Left ventricle myocardium inferior (tissue), 1 donor: ENCODE measurements at places on chromosomes 16 and 17. TPM values are rescaled to one million over a fixed set of nuclear protein-coding genes. Genes with fewer than 3 reads are reported as not detected.

GRCh38 chr17:35373984-35374765, 754 bp upstream of the SLFN11 start:
- DNase-seq, result peak; percentile 65

POLR3E gene
- total RNA-seq, result 38.4 TPM

HYDIN gene
- 1.6 TPM for total RNA-seq

DNA sequence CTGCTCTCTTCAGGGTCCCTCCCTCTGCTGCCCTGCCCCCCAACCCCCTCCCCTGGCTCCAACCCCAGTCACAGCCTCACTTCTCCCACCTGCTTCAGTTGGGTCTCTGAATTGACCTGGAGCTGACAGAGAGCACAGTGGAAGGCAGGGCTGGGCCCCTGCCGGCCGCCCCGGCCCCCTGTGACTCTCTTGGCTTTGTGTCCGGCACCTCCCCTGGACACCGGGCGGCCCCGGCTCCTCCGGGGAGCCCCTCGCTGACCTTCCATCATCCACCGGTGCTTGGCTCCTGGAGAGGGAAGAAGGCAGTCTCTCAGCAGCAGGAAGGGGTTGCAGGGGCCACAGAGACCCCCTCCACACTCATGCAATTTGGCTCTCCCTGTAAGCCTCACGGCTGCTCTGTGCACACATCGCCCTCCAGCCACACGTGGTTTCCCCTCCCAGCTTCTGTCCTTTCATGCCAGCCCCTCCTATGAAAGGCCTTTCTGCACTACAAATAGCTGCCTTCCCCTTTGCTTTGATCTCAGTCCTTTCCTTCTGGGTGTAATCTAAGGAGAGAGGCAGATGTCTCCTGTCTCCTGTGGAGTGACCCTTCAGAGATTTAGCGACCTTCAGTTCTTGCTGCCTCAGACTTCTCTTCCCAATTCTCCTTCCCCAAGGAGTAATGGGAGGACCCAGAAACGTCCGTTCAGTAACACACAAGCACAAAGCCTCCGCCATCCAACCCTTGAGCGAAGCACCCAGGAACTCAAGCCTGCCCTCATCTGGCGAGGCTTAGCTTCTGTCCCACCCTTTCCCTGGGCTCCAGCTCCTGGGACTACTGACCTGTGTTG, 8.3 kb downstream of the NKIRAS2 start:
- DNase-seq, result no peak

DNA sequence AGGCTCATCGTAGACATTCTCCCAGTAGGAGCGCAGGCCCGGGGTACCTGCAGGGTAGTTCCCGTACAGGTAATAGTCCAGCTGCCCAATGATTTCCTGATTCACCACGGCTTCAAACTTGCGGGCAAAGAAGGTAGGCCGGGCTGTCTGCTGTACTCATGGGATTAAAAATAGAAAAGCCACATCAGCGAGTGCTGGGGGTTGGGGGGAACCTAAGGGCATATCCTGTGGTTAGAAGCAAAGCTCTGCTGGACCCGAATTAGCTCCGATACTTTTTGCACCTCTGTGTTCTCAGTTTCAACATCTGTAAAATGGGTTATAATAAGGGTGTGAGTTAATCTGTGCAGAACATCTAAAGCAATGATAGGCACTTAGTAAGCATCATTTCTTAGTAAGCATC, 336.2 kb downstream of the XYLT1 start:
- DNase-seq, result no peak

- DNase-seq, result no peak
Observed at GRCh38 chr17:72458301-72458700, 337.5 kb downstream of the SOX9 start.
